BJ (cell line): ENCODE measurements at places on chromosomes 16 and 17. TPM values are rescaled to one million over a fixed set of nuclear protein-coding genes. Genes with fewer than 3 reads are reported as not detected.

The MT3 gene
- polyA plus RNA-seq = not detected in 2 replicates

DNA sequence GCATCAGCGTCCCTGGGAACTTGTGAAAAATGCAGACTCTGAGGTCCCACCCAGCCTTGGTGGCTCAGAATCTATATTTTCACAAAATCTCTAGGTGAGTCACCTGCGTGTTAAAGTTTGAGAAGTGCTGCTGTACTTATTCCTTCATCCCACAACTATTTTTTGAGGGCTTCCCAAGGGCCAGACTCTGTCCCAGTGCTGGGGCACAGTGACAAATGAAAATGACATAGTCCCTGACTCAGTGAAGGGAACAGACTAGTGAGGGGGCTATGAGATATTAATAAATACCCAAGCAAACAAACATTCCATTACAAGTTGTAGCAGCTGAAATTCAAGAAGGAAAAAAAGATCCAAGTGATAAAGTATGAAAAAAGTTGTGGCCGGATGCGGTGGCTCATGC, 9.9 kb upstream of the EMP2 start:
- no peak for DNase-seq

DNA sequence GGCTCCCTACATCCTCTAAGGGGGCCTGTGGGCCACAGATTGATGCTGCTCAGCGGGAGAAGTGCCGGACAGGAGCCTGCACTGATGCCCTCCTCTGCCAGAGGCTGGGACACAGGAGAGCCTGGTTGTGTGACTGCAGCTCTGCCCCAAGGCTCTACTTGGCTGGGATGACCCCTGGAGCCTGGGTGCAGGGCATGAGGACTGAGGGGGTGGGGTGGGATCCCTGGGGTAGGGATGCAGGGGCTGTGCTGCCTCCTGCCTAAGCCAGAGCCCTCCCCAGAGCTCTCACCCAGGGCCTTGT, 577 bp downstream of the EVPLL start:
- no peak for DNase-seq

The SGCA gene
- 0.09 and 0.40 TPM in 2 replicates for polyA plus RNA-seq

The NLRC3 gene
- not detected in 2 replicates for polyA plus RNA-seq

DNA sequence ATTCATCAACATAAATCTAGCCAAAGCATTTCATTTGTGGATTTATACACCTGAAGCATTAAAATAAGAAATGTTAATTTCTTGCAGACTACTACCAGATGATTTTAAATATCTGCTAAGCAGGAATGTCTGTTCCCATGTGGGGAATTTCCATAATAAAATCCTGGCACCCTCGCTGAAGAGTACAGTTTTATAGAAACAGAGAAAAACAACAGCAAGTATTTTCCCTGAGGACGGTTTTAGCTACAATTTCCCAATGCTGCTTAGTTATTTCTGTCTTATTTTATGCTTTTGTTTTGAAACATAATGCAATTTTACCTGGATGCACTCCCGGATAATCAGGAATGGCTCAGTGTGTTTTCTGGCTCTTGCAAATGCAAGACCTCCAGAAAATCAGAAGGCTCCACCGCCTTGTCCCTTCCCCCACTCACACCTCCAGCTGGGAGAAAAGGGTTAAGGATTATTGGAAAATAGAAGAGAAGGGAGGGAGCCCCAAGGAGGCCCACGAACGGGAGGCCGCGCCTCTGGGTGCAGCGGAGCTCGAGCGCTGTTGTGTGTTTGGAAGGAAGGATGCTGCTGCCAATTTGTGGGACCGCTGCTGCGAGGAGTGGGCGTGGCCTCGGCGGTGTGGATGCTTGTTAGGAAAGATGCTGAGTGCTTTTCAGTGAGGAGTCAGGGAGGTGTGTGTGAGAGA, at the start of gene CNTNAP4:
Gene CNTNAP4, plus strand, starts transcription at position 657 of the 694 bp plus-strand sequence. CDS start 262 bp downstream, outside the sequence.
- no peak for DNase-seq

The KCNJ2 gene
- polyA plus RNA-seq = 1.2 and 2.1 TPM in 2 replicates

The PABPN1L gene
- not detected in 2 replicates for polyA plus RNA-seq

- no peak for DNase-seq
Observed at GRCh38 chr17:71666047-71666446, 454.8 kb upstream of the SOX9 start.

DNA sequence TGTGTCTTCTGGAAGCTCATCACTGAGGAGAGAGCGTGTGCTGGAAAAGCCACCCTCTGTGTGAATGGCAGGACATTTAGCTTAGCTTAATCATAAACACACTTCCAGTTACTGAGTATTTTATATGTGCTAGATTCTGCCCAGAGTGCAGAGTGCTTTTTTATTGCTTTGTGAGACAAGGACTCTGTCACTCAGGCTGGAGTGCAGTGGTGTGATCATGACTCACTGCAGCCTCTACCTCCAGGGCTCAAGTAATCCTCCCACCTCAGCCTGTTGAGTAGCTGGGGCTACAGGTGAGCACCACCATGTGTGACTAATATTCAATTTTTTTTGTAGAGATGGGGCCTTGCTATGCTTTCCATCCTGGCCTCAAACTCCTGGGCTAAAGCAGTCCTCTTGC, 61.4 kb upstream of the IRX3 start:
- DNase-seq = no peak
